ENCODE measurements at places on chromosomes 5 and 9.
A peak's percentile ranks its signal among the peaks of the same experiment; 100 is the strongest.

DNA sequence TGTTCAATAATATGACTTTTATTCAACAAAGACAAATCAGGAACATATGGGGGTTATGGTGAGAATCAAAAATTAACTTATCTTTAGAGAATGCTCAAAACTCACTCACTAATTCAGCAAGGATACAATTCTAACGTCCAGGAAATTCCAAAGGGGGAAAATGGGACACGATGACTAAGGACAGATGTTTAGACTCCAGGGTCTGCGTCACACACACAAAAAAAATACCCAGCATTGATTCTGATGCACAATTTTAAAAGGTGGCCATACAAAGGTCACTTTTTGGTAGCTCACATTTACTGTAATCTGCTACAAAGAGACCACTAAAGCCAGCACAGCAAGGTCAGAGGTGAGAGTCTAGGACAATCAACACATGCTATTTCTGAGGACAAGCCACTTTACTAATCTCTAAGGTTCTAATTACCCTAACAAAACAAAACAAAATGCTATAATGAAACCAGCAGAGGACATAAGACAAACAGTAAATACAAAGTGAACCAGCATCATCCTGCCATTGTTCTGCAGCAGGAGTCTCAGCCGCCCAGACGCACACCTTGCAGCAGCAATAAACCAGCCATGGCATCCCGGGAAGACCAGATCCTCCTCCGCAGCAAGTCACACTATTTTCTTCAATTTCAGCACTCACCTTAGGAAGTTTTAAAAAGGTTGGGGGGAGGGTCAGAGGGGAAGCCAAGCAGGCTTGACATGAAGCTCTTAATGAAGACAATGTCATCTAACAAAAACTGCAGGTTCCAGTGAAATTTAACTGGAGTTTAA is 57.8 kb downstream of the TTC39B start:
- no peak for DNase-seq

GRCh38 chr5:107388141-107388861 is 282.4 kb downstream of the EFNA5 start:
- no peak for DNase-seq

- DNase-seq, result no peak
Measured at GRCh38 chr5:71751422-71751821, 32.3 kb downstream of the CARTPT start.

- DNase-seq, result no peak
Measured at GRCh38 chr5:140075371-140075770, 32.3 kb upstream of the NRG2 start.

GRCh38 chr9:4760122-4760521 is 19.1 kb upstream of the AK3 start:
- no peak for DNase-seq

DNA sequence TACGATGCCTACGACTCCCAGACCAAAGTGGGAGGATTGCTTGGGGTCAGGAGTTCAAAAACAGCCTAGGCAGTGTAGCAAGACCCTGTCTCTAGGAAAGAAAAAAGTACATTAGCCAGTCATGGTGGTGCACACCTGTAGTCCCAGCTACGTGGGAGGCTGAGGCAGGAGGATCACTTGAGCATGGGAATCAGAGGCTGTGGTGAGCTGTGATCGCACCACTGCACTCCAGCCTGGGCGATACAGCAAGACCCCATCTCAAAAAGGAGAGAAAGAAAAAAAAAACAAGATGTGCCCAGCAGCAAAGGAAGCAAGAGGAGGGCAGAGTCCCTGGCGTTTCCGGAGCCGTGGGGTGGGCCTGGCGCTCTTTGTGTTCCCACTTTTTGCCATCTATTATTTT is 79.4 kb upstream of the CACNA1B start:
- no peak for DNase-seq

DNA sequence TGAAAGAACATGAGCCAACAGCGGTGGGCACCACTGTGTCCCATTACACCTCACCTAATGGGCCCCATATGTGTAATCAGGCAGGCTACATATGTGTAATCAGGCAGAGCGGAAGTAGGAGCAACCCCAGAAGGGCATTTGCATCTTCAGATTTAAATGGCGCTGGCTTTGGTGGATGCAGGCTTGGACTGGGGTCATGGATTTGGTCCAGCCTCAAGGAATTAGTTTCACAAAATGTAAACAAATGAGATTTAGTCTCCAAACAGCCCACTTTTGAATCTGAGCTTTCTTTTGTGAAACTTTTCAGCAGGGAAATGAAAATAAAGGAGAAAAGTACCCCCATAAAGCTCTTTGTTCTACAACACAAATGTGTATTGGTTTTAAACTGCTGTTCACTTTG is 161.3 kb downstream of the LPAR1 start:
- DNase-seq, result no peak

DNA sequence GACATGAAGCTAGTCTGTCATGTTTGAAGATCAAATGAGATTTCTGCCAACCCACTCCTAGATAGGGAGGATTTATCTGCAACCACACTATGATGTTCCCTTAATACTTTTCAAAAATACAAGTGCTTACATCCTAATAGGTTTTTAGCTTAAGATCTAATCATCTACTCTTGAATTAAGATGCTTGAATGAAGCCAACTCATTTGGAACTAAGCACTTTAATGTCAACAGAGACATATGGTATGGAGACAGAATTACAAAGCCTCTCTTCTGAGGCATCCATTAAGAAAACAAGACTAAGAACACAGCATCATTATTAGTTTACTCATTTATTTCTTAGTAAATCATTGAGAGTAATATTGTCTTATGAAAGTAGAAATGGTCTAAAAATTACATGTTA is 139.3 kb upstream of the NFIB start:
- no peak for DNase-seq

DNA sequence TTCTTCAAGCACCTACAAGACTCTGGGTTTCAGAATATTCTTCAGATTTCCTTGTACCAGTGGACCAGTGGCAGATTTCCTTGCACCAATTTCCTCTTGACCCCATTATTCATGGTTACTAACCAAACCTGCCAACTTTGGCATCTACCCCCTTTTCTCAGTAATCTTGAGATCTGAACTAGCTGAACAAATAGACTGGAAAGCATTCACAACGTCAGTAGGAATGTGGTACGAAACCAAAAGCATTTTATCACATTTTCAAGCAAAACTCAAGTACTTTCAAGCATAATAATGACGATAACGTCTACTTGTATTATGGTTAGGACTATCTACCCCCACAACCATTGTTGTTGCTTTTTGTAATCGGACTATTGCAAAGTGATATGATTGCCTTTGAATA is 1217.3 kb downstream of the PTPRD start:
- no peak for DNase-seq

- no peak for DNase-seq
Measured at GRCh38 chr9:81410201-81410600, 279.1 kb downstream of the TLE1 start.

- no peak for DNase-seq
Measured at GRCh38 chr9:90900130-90900529, 98.5 kb downstream of the SYK start.

GRCh38 chr9:20499013-20499412 is 123.3 kb downstream of the MLLT3 start:
- no peak for DNase-seq

GRCh38 chr5:165227515-165227914 is 1722.1 kb downstream of the MAT2B start:
- DNase-seq, result no peak

GRCh38 chr5:40318395-40318794 is 361.3 kb upstream of the PTGER4 start:
- no peak for DNase-seq

DNA sequence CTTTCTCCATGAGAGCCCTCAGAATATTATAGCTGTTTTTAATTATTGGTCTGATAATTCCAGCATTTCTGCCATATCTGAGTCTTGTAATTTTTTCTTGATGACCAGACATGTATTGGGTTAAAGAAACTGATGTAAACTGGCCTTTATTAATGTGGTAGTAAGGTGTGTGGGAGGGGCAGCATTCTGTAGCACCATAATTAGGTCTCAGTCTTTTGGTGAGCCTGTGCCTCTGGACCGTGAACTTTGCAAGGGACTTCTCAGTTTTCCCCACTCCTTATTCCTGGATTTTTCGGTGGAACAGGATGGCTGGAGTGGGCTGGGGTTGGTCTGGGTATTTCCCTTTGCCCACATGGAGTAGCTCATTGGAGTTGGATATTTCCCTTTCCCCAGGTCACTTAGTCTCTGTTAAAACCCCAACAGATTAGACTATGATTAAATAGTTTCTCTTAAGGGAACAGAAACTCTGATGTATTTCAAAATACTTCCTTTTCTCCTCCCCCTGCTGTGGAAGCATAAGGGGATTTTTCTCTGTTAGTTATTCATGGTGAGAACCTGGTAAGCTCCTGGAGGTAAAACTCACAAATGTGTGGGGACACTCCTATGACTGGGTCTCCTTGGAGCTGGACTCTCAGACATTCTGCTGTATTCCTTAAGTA is 52.4 kb downstream of the FSD1L start:
- DNase-seq, result peak; percentile 19

GRCh38 chr5:145984072-145984471 is 47.7 kb downstream of the SH3RF2 start:
- no peak for DNase-seq

DNA sequence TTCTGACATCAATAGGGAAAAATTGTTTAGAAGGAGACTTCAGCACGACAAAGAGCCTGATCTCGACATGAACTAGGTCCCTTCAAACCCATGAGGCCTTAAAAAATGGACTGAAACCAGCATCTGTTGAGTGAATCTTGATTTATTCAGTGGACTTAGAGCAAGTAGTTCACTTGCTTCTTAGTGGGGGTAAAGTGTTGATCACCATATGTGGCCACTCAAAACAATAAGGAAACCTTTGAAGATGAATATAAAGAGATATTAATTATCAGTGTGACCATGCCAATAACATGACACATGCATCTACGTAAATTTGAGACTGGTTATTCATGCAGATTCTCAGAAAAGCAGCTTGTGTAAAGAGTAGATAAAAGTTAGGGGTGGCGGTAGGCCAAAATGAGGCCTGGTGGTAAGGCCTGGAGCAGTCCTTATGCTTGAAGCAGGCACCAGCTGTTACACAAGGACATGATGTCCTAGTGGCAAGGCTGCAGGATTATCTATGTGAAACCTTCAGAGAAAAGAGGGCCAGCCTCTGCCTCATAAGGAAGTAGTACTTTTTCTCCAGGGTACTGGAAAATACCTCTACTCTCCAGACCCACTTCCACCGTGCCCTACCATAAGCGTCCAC is 61.3 kb downstream of the S1PR3 start:
- no peak for DNase-seq

DNA sequence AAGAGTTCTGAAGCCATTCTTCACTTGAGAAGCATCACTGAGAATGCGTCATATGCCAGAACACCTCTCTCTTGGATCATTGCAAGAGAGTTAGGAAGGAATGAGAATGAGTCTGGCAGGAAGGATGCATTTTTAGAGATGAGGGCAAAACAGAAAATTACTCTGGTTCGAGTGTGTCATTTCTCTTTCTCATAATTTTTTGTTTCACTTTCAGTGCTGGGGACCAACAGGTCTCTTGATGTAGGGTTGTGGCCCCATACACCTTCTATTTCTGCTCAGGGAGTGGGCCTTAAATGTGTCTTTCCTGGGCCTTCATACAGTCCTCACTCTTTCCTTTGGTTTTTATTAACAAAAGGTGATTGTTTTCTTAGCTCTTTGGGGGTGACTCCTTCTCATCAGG is 302.4 kb downstream of the NR3C1 start:
- DNase-seq, result peak; percentile 44

GRCh38 chr5:143618141-143618540 is 193.8 kb upstream of the HMHB1 start:
- no peak for DNase-seq

- no peak for DNase-seq
Measured at GRCh38 chr5:133729800-133730199, 117.5 kb upstream of the FSTL4 start.

DNA sequence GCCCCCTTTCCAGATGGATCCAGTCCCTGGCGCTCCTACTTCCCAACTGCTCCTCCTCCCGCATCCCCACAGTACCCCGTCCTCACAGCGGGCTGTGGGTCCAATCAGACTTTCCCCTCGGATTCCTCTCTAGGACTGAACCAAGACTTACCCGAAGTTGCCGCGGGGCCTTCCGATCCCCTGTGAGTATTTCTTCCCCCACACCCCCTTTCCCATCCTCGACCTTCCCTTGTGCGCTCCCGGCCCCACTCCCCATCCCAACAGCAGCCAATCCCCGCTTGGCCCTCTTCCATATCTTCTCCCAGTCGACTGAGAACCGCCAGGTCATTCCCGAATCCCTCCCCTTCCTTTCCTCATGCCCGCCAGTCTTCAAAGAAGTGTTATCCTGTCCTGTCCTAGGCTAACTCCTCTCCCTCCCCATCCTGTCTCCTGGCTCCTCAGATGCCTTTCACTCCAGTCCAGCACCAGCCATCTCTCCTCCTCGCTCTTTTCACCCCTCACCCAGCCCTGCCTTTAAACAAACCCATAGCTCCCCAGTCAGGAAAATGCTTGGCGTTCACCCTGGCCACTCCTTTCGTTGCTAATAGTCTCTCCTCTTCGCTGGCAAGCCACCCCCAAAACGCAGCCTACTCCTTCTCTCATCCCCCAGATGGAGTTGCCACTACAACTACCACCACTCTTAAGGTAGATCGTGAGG is 646 bp downstream of the SWI5 start:
- no peak for DNase-seq

DNA sequence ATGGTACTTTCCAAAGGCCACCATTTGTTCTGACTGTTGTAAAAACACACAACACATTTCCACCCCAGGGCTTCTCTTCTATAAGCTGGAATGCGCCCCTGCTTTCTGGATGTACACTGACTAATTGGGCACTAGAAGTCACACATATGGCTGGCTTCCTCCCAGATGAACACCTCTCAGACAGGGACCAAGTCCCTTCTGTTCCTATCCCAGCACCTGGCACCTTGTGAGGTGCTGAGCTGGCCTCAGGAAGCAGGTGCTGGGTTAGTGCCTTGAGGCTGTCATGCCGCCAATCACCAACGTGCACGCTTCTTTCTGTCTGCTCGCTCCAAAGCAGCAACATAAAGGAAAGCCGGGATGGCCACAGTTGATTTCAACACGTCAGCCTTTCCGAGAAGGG is 93.2 kb downstream of the FSTL4 start:
- no peak for DNase-seq

DNA sequence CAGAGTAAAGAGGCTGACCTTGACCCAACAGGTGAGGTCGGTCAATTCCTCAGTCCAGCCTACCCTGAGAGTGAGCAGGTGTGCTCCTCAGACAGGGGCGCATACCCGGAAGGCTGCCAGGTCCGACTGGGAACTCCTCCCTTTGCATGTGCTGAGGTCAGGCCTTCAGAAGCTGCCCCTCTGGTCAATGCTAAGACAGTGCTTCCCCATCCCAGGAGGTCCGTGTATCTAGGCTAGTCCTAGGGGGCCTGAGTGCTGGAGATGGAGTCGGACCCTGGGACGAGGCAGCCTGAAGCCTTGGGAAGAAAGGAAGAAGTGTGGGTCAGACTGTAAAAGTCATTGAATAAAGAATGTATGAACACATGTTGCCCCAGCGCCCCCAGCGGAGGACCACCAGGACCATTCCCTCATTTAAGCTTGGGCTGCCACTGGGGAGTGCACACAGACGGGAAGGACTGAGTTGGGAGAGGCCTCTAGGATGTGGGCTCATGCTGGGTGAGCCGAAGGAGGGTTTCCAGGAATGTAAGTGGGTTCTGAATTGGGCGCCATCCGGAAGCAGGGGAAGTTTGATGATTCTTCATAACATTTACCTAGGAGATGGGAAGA is 41.0 kb upstream of the GFPT2 start:
- no peak for DNase-seq

All from GM19239 (cell line).